ENCODE measurements at places on chromosomes 6 and 20.

- peak; percentile 84 for DNase-seq
These were observed 80.0 kb upstream of the RPS6KA2 start for GRCh38 chr6:166707045-166707444.

DNA sequence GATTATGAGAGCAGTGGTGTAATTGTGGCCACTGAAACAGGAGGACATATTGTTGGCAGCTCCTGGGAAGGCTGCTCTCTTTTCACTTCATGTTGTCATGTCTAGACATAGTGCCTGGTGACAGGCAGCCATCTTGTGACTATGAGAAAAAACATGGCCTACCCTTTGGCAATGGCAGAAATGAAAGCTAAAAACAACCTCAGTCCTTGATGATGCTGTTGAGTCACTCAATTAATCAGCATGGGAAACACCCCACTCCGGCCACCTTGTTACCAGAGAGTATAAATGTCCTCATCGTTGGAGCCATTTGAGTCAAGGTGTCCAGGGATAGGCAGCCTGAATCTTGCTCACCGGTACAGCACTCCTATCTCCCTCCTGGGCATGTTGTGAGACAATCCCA lies 31.2 kb upstream of the HMGA1 start:
- no peak for DNase-seq

DNA sequence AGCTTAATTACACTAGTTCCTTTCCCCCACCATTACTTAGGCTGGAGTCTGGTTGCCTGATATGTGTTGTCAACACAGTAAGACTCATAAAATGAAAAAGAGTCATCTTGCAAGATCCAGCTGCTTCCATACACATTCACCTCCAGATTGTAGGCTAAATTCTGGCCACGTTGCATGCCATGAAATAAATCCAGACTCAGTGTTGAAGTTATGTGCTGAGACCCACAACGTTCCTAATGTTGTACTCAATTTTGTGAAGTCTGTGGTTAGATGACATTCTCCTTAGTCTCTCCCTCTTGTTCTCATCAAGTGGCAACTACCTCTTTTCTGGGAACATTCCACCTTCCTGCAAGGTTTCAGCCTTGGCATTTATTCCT lies 212.3 kb downstream of the LMBRD1 start:
- DNase-seq = no peak

DNA sequence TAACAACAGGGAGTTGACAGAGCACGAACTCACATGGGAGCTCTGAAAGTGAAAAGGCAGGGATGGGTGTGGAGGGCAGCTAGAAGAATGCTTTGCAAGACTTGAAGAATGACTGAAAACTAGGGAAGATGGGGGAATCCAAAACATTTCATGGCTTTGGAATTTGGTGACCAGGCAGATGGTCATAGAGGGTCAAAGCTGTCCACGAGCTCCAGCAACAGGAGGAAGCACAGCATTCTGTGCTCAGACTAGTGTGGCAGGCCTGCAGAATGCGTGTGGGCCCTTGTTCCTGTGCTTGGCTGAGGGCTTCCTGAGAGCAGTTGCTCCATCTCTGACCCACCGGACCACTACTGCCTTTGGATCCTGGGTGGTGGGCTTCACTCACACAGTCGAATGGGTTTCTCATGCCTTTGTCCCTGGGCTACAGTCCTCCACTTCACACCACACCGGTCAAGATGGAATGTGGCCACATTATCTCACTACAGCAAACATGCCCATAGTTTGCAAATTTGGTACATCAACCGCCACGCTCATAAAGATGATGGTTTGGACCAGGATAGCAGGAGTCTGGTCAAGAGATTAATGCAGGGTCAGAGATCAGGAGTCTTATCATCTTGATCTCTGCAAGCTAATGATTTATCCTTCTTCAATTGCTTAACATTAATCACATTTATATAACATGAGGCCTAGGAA lies 100.7 kb downstream of the SGK1 start:
- DNase-seq = no peak

- DNase-seq = no peak
These were observed 1059.5 kb upstream of the FLRT3 start for GRCh38 chr20:15396900-15397299.

DNA sequence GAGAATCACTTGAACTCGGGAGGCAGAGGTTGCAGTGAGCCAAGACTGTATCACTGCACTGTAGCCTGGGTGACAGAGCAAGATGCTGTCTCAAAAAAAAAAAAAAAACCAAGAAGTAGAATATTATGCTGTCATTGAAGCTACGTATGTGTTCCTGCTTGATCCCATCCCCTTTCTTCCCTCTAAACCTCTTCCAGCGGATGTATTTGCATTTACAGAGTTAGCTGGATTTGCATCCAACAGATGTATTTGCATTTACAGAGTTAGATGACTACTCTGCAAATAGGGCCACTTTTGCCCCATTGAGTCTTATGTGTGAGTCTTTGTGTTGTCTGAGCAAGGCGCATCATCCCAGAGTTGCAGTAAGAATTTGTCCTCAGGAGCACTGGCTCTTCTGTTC lies 24.9 kb upstream of the IPCEF1 start:
- DNase-seq = no peak

GRCh38 chr6:143675382-143675900 lies 2.3 kb upstream of the PHACTR2 start:
- DNase-seq = no peak

GRCh38 chr6:81456416-81456815 lies 296.1 kb downstream of the TENT5A start:
- DNase-seq = no peak

GRCh38 chr6:118659513-118660217 lies 8.3 kb upstream of the CEP85L start:
- peak; percentile 33 for DNase-seq

GRCh38 chr6:17202526-17202925 lies 78.6 kb upstream of the RBM24 start:
- no peak for DNase-seq

- no peak for DNase-seq
These were observed 121.1 kb upstream of the HDGFL1 start for GRCh38 chr6:22448291-22448711.

DNA sequence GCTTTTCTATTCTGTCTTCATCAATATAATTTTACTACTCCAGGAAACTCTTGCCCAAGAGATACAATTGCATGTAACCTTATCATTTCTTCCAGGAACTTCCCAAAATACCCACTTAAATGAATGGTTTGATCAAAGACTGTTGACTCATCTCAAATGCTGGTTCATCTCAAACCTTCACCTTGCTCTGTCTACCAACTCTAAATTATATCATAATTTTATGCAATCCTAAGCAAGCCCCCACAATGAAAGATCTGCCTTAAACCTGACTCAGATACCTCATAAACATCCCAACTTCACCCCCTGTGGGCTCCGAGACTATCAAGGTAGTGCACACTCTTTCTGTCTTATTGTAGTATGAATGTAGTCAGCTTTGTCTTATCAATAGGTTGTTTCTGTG lies 65.5 kb upstream of the GCM1 start:
- DNase-seq = peak; percentile 14

DNA sequence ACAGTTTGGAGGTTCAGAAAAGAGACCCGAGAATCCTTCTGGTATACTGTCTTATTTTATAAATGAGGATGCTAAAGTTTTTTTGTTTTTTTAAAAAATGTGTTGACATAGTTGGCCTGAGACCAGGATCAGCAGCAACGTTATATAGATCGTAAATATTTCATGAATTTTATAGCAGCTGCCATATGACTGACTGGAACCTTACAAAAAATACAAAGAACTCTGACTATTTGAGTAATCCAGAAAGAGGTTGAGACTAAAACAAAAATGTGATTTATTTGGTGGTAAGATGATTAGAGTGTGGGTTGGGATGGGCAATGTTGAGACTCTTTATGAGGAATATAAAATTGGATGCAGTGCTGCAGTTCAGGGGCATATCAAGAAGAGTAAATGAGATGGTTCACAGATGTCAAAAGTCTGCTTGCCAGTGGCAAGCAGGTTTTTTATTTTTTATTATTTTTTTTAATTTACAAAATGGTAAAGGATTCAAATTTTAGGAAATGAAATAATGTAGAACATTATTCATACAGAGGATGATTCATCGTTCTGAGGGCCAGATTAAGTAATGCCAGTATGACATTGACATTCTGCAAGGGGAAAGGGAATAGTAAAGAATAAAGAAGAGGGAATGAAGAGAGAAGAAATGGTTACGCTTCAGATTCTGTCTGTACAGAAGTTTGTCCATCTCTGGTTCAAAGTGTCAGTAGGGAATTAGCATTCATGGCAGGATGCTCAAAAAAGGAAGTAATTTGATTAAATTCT lies 58.5 kb downstream of the SCAF8 start:
- DNase-seq = no peak

DNA sequence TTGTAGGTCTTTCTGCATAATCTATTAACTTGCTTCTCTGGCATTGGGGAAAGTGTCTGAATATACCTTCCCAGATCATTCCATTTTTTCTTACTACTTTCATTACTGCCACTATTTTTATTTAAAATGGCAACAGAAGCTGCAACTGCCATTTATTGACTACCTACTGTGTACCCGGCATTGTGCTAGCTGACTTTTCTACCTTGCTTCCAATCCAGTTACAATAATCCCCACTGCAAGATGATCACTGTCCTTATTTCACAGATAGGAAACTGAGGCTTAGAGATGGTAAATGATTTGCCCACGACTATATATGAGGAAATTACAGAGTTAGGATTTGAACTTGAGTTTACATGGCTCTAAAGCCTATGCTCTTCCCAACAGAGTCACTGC lies 129.0 kb downstream of the MAP3K7 start:
- no peak for DNase-seq

DNA sequence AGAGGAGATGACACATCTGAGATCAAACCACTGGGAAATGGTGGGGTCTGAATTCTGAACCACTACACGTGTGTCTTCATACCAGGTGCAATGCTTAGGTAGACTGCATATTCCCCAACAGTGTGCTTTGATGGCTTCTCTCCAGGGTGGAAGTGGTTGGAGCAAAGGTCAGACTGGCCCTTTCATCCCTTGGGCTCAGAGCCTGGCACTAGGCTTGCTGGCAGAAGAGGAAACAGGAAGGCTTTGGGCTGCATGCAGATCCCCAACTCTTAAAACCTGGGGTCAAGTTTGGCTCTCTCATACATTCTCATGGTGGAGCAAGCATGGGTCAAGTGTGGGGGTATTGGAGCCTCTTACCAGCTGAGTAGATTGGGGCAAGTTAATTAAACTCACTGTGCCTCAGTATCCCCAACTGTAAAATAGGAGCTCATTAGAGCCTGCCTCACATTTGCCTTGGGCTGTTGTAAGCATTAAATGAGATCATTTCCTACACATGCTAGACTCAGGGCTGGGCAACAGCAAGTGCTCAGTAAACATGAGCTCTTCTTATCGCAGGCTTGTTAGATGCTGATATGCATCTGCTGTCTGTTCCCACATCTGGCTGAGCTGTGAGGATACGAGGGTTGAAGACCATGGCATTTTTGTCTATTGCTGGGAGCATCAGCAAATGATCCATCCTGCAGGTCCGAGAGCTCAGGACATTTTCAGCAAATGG lies 51.6 kb upstream of the FAM83D start:
- DNase-seq = peak; percentile 33

DNA sequence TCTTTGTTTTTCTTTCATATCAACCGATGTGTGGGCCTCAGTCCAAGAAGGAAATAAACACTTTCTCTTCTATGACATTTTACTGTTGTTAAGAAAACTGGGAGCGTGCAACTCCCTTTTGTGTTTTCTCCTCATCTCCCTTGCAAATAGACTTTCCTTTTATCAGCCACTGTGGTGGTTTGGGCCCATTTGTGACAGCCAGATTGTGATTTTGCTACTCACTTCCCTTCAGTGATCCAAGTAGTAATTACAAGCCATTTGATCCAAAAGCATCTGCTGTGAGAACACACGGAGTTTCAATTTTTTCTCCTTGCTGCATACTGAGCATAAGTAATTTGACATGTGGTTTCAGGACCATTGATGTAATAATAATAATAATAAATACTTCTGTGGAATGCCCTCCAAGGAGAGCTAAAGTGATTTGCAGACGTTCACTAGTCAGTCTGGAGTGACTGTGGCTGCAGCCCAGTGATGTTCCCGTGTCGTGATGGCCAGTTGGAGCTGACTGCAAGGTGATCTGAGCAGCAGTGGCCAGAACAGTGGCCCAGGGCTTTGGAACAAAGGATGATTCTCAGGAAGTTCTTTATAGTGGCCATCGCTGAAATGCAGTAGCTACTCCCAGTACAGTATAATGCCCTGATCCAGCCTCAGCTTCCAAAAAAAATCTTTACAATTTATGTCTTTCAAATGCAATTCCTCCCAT lies 91.9 kb upstream of the CLDN20 start:
- DNase-seq = no peak

DNA sequence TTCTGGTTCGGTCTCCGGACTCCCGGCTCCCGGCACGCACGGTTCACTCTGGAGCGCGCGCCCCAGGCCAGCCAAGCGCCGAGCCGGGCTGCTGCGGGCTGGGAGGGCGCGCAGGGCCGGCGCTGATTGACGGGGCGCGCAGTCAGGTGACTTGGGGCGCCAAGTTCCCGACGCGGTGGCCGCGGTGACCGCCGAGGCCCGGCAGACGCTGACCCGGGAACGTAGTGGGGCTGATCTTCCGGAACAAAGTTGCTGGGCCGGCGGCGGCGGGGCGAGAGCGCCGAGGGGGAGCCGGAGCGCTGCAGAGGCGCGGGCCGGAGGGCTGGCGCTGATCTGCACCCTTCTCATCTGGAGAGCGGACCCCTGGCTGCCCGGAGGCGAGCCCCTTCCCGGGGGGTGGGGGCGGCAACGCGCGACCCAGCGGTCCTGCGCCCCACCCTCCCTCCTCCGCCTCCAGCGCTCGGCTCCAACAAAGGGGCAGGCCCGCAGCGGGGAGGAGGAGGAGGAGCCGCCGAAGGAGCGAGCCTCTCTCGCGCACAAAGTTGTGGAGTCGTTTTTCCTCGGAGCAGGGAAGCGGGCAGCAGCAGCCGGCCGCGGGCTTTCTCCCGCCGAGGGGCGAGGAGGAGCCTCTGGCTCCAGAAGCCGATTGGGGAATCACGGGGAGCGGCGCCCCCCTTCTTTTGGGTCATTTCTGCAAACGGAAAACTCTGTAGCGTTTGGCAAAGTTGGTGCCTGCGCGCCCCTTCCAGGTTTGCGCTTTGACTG lies at the start of gene UTRN:
UTRN (plus strand) TSS at position 553 of the 765 bp plus-strand sequence. CDS start 6,494 bp downstream, outside the sequence.
- peak; percentile 79 for DNase-seq

DNA sequence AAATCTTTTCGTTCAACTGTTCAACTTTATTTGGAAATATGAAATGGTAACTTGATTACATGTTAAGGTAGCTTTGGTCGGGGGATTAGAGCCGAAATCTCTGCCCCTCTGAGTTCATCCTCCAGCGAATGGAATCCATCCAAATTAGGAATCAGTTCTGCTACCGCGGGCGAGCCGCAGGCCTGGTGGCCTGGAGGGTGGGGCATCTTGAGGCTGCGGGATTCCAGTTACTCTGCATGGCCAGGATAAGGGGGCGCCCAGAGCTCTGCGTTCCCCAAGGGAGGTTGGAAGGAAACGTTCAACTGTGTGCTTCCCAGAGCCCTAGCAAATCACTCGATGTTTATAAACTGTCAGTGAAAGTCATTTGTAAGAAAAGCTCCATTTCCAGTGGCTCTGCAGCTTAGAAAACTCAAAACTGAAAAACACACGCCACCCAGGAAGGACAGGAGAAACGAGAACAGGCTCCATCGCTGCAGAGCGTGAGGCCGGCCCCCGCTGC lies 262.2 kb downstream of the TAF4 start:
- DNase-seq = no peak
